ENCODE measurements at places on chromosomes 12 and 14.
A peak's percentile ranks its signal among the peaks of the same experiment; 100 is the strongest.

DNA sequence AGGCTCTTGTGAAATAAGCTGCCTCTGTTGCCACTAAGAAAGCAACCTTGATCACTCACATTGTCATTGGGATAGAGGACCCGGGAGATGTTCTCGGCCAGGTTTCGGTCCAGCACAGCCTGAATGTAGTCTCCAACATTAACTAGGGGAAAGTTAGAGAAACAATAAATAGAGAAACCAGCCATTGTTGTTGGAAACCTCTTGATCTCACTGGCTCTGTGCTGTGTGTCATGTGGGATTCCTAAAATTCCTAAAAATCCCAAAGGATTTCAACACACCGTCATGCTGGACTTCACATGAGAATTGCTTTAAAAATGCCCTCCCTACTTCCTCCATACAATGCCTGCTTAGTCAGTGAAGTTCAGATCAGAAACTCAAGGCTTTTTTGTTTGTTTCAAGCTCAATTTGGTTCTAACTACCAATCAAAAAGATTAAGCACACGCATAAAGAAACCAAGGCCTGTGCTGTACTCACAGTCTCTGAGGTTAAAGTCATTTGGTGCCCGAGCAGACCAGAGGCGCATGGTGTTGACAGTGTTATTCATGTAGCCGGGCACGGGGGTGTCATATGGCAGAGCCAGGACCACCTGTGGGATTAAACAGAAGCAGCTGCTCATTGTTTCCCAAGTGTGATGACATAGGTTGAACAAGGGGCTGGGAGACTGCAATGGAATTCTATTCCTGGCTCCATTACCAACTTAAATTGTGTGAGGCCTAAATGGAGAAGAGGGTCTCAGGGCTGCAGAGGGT lies 23.6 kb downstream of the PYGL start:
- no peak for DNase-seq

- no peak for DNase-seq
These were observed 115.3 kb upstream of the NAP1L1 start for GRCh38 chr12:76199808-76200207.

- peak; percentile 27 for DNase-seq
These were observed 243.5 kb upstream of the CAND1 start for GRCh38 chr12:67025543-67026114.

DNA sequence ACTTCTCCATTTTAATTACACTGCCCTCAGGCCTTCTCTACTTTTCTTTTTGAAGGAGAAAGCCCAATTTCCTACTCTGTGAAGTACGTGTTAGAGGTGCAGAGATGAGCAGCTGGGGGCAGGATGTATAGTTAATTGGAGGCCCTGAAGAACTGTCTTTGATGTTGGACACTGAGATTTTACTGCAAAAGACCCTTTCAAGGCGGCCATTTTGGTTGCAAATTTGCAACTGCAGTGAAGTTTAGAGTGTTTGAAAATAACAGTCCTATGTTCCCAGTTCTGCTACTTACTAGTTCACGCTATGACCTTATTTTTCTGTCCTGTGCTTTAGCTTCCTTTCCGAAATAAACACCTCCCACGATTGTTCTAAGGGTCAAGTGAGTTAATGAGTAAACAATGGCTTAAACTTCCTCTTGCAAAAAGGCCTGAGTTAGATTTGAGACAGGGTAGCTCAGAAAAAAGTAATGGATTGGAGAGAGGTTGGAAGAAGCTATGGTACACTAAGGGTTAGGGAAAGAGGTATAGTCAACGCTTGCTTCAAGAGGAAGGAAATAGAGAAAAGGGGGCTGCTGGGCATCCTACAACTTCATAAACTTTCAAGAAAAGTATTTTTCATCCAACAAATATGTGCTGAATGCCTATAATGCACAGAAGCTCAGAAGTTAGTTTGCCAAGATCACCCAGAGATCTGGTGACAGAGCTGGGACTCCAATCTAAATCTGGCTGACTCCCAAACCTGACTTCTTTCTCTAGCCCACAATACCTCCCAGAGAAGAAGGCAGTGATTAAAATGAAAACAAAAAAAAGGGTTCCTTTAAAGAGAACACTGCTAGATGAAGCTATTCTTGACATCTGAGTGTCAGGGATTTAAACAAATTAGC lies 26.4 kb upstream of the DICER1 start:
- no peak for DNase-seq

- no peak for DNase-seq
These were observed 35.7 kb upstream of the MAPKAPK5 start for GRCh38 chr12:111806304-111806703.

DNA sequence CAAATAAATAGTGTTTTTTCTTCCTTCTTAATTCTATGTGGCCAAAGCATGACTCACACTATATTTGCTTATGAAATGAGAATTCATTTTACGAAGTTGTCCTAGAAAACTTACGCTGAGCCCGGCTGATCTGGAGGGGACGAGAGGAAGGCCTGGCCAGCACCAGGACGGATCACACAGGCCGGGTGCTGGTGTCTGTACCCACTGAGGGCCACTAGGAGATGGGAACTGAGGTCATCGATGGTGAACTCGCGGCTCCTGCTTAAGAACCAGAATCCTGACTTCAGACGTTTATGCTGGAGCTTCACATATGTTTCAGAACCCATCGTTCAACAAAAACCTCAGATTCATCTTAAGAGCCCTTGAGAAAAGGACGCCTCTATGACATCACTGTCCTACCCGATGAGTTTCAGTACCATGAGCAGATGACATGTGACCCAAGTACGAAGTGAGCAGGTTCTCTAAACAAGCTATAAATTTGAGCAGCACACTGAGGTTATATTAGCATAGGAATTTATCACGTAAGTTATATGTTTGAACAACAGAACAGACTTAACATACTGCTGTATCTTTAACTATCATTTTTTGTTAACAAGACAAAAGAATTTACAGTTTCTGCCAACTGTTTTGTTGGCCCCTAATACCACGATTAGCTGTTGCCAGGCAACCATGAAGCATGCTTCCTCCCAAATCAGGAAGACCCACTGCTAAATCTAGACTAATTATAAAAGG lies 111.9 kb downstream of the FOXN3 start:
- DNase-seq, result no peak

GRCh38 chr14:76918782-76919394 lies 92.7 kb downstream of the LRRC74A start:
- DNase-seq, result peak; percentile 58

DNA sequence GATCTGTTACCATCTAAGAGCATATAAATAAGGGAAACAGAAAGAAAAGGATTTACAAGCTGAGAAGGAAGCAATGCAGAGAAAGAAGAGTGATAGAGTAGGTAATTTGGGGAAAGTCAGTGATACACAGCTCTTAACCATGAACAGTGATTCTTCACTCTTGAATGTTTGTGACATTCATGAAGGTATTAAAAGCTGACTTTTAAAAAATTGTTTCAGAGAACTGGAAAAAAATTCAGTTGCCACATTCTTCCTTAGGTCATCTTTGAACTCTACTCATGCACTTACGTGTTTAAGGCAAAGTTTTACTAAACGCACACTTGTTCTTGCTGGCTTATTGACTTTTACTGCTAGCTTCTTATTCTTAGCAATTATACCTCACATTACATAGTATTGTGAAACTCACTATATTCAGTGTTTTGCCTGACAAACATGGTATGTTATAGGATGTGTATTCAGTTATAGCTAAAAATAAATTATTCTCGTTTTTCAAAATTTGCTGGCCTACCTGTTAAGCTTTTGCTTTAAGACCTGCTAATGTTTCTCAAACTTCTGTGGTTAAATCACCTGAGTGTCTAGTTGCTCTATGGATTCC lies 10.9 kb downstream of the HIF1A start:
- DNase-seq, result no peak

- no peak for DNase-seq
These were observed 3.4 kb downstream of the BMP4 start for GRCh38 chr14:53953002-53953827.

DNA sequence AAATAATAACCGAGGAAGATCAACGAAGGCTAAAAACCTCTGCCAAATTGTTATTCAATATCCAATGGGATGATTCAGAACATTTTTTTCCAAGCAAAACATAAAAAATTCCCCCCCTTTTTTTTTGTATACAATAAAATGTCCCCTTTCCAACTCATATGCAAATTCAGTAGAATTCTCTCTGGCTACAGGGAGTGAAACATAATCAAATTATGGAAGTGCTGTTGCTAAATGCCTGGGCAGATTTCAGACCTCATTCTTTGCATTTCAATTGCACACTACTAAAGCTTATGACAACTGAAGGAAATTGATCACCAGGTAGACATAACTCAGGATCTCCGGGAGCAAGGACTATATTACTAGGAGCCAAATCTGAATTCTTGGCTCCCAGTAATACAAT lies 51.0 kb downstream of the LMNTD1 start:
- DNase-seq, result no peak

GRCh38 chr12:8876887-8877286 lies 37.4 kb upstream of the PHC1 start:
- no peak for DNase-seq

DNA sequence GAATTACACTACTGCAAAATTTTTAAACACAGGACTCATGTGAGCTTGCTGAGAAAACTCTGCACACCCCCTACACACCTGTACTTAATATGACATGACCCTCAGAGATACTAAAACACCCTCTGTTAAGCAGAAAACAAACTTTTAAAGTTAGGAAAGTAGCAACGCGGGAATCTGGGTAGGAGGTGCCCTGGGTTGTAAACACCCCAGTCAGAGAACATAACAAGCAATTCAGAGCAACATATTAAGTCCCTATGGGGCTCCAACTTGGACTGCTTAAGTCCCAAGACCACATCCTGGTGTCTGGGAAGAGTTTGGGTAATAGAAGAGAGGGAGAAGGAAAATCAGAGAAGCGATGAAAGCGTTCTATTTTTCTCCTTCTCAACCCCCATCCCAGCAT lies 1.2 kb downstream of the ATF7 start:
- no peak for DNase-seq

DNA sequence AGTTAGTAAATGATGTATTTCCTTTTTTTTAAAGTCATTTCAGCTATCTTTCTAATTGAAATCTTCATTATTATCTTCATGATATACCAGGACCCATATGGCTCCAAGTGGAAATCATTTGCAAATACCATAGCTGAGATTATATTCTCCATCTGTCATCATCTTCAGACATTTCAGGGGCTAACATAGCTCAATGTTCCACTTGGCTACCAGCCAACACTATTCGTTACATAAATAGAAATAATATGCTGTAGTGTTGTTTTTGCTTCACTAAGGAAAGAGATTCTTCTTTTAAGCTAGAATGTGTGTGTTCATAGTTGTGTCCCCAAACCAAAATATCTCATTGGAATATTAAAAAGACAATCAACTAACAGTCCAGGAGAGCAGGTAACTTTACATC lies 225.1 kb downstream of the DIO2 start:
- DNase-seq, result no peak

DNA sequence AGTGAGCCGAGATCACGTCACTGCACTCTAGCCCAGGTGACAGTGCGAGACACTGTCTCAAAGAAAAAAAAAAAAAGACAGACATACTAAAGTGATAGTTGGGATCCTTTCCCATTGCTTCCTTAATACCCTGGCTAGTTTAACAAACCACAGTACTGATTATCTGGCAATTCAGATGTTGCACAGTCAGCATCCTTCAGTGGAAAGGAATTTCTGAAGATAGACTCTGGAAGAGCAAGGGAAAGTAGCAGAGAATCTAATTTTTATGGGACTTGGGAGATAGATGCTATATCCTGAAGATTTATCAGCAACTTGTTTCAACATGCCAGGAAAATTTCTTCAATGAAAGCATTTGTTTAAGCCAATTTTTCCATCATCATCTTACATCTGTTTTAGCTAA lies 6.5 kb upstream of the PPFIBP1 start:
- DNase-seq, result no peak

GRCh38 chr12:116990971-116991966 lies 80.5 kb downstream of the FBXW8 start:
- DNase-seq, result no peak

- no peak for DNase-seq
These were observed 14.1 kb downstream of the MED13L start for GRCh38 chr12:116263431-116263830.

GRCh38 chr12:42361909-42362646 lies 36.1 kb downstream of the PPHLN1 start:
- no peak for DNase-seq

- no peak for DNase-seq
These were observed 158.8 kb upstream of the NPAS3 start for GRCh38 chr14:32779840-32780239.

DNA sequence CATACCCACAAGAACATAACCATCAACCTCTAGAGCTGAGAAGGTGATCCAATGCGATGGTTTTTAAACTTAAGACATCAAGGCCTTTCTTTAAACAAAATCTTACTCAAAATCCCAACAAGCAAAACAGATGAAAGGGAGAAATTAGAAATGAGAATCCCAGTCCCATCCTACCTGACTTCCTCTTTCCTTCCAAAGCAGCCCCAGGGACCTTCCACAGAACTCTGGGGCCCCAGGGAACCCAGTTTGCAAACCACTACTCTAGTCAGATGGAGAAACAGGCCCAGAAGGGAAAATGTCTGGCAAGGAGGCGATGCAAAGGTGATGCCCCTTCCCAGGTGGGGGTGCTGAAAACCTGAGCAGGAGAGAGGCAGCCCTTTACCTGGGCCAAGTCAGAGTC lies 29.0 kb upstream of the CMKLR1 start:
- no peak for DNase-seq

GRCh38 chr12:51793201-51793600 lies 55.3 kb downstream of the FIGNL2 start:
- no peak for DNase-seq

DNA sequence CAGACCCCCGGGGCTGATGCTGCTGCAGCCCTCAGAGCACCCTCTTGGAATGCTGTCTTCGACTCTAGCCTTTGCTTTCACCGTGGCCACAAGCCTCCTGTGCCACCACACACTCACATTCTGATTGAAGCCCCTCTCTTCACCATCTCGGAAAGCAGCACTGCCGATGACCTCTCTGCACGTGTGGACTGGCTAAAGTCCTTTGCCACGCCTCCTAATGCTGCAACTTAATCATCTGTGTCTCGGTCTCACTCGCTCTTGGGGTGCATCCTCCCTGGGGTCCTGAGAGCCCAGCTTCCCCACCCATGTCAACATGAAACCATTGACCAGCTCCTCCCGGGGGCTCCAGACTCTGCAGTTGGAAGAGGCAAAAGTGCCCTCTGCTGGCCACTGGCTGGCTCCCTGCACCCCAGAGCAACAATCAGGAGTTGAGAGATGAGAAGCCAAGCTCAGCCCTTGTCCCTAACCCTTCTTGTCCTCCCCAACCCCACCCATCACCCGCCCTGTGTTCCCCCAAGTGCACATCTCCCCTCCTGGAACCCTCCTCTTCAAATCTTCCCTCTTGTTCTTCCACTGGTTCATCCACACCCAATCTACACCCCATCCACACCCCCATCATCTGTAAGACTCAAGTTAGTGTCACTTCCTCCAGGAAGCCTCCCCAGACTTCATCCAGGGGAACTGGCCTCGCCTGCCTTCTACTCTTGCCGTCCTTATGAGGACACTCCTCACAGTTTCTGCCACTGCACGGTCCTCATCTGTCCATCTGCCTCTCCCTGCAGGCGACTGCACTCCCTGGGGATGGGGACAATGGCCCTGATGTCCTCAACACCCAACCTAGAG lies 23.6 kb upstream of the FAM181A start:
- DNase-seq, result no peak

DNA sequence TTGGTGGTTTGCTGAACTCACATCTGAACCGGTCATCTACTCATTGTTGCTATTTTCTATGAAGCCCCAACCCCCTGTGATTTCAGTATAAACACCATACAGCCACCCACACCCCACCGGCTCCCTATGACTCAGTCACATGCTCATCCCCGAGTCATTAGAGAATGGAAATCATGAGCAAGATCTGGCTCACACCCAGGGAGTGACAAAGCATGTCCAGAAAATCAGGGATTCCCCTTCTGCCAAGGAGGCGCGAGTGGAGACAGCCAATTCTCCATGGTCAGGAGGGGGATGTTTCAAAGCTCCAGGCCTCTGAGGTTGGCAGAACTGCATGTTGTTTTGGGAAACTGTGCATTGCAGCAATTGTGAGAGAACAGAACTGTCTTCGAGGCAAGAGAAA lies 657.5 kb upstream of the TBX3 start:
- DNase-seq, result peak; percentile 2

Measured in NCI-H1436 (cell line).